ENCODE measurements at places on chromosomes 1 and 21.

- DNase-seq = peak; percentile 83
These were observed 20.0 kb upstream of the EPHA2 start for GRCh38 chr1:16175610-16176553.

DNA sequence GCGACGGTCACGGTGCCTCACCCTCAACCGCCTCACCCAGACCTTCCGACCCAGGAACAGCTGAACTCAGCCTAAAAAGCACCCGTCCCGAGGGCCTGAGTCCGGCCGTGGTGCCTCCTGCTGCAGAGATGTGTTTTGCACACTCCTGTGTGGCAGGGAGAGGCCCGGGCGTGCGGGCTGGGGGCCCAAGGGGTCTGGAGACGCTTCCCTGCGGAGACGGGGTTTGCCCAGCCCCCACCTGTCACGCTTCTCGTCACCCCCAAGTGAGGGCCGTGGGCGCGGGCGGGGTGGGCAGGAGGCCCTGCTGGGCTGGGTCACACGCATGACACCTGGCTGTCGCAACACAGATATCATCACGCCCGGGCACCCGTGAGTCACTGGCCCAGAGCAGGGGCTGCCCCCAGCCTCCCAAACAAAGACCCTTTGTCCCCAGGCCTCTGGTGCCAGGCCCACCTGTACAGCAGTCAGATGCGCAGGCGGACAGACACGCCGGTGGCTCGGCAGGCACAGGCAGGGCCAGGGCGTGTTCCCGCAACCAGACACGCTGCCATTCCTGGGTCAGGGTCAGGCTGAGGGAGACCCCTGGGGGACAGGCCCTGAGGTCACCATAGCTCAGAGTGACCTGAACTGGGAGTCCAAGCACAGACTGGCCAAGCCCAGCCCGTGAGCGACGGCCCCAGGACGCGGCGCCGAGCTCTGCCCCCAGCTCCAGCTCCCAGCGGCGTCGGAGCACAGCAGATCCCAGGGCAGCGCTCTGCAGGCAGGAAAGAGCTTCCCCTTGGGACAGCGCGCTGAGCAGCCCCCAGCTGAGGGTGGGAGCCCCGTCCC is 6.1 kb downstream of the B3GALT6 start:
- no peak for DNase-seq

DNA sequence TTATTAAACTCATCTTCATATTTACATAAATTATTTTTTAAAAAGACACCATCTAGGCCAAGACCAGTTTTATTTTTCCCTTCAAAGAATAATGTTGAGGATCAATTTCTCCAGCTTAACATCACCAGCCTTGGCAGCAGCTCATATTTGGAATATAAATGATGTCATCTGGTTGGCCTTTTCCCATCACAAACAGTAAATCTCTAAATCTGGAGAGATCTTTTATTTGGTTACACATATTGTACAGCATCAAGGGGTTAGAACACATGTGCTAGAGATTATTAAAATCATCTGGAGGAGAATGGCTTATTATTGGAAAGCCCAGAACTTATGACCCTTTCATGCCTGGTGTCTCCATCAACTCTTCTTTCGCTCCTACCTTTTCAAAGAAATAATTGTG is 508.8 kb downstream of the PLPP3 start:
- no peak for DNase-seq

DNA sequence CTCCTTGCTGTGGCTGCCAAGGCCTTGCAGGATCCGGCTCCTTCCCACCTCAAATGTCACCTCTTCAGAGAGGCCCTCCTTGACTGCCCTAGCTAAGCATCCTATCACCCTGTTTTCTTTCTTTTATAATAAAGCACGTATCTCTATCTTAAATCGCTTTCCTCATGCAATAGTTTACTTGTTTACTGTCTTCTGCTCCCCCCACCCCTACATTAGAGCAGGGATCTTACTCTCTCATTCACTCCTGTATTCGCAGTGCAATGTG is 36.4 kb downstream of the MYOM3 start:
- no peak for DNase-seq

- no peak for DNase-seq
These were observed 65.3 kb upstream of the MAGI3 start for GRCh38 chr1:113325022-113325421.

GRCh38 chr1:30664103-30664755 is 59.2 kb downstream of the MATN1 start:
- DNase-seq = no peak

- no peak for DNase-seq
These were observed 123.1 kb upstream of the RUNX1 start for GRCh38 chr21:35172231-35172630.

DNA sequence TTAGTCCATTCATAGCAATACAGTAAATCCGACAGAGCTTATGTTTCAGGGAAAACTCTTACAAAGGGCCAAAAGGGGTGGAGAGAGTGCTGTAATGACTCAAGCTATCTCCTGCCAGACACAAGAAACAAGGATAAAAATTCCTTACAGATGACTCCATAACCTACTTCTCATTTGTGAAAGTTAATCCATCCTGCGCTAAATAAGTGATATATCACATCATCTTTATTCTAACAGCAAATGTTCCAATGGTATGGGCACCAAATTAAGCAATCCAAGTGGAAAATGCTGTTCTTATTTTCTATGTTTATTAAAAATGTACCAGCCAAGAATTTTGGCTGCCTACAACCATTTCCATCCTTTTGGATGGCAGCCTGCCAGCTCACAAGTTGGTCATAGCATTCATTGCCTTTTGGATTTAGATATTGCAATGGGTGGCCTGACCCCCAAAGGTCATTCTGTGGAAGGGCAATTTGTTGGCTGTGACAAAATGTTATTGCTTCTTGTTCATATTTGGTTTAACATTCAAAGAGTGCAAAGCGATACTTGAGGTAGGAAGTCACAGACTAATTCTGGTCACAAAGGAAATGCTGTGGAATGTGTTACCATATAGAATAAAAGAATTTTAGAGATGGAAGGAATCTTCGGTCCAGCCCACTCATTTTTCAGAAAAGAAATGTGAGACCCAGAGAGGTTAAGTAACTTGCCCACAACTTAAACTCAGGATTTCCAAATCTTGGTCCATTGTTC is 2.8 kb upstream of the ENAH start:
- DNase-seq = peak; percentile 94

- DNase-seq = no peak
These were observed 71.6 kb downstream of the DNTTIP2 start for GRCh38 chr1:93807311-93807930.

DNA sequence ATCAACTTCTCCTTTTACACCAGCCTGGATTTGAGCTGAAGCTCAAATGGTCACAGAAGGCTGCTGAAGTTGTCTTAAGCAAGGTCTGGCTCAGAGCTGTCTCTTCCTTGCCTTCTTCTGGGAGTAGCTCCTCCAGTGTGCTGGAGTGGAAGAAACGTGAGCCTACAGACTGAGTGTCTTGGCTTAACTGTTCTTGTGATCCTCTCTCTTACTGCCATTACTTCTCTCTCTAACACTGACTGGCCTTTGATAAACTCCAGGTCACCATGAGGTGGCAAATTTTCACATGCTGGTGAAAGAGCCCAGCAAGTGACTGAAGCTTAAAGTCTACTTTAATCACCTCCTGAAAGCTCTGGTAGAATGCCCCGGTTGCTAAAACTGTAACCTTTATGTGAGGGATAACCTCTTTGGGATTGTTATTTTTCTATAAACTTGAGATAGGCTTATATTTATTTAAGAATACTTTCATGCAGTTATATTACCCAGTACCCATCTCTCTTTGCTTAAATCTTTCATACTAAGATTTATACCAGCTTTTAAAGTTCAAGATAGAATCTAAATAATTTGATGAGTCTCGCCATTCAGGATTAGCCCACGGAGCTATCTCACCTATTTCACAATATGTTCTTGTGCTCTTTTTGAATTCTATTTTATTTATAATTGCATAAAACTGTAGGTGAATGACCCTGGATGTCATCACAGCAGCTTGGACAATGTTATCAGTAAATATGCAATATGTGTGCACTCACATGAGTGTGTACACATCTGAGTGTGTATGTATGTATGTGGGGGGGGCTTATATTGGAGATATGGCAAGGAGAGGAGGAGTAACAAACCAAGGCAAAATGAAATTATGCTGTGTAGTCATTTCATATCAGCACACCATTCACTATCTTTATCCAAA is 924.0 kb downstream of the LTN1 start:
- DNase-seq = no peak

DNA sequence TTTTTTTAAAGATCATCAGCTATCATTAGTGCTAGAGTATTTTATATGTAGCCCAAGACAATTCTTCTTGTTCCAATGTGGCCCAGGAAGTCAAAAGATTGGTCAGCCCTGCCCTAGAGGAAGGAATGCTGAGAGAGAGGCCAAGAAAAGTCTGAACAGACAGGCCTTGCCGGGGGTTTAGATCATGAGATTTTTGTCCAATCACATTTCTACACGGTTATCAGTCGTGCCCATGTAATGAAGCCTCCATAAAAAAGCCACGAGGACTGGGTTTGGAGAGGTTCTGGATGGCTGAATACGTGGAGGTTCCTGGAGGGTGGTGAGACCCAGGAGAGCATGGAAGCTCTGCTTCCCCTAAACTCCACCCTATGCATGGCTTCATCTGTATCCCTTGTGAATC is 24.3 kb upstream of the ENO1 start:
- DNase-seq = no peak

GRCh38 chr1:56429288-56429687 is 150.1 kb downstream of the PLPP3 start:
- no peak for DNase-seq

DNA sequence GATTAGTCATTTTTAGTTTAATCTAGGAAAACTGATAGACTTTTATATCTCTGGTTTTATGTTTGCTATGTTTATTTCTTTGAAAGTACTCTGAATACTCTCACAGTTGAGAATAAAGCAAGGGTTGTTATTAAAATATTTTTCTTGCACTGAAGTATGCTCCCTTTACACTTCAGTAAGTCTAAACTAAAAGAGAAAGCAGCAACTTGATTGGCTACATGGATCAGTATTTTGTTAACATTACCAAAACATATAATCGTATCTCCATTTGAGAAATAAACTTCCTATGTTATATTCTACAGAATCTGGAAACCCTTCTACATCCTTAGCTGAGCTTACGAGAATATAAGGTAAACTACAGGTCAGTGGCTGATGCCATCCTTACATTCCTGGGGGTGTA is 149.5 kb upstream of the HP1BP3 start:
- DNase-seq = no peak

DNA sequence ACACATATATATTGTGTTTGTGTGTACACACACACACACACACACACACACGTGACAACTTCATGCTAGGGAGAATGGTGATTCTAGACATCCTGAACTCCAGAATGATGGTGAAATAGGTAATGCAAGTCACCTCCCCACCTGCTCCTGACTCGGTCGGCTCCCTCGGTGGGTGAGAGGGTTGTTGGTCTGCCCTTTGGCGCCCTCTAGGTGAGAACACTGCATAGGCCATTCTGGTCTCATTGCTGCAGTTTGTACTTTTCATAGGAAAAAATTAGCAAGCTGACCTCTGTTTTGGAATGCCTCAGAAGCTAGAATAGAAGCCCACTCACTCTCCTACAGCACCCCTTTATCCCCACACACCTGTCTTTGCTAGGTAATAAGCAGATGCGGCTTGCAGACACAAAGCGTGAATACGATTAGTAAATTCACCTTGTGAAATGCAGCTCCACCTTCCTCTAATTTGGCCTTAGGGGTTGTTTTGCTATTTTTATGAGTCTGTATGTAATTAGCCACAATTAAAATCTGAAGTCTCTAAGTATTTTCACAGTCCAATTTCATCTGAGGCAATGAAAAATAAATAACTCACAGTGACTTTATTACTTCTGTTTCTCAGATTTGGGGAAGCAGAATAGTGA is 130.0 kb upstream of the KCNJ15 start:
- DNase-seq = peak; percentile 39

DNA sequence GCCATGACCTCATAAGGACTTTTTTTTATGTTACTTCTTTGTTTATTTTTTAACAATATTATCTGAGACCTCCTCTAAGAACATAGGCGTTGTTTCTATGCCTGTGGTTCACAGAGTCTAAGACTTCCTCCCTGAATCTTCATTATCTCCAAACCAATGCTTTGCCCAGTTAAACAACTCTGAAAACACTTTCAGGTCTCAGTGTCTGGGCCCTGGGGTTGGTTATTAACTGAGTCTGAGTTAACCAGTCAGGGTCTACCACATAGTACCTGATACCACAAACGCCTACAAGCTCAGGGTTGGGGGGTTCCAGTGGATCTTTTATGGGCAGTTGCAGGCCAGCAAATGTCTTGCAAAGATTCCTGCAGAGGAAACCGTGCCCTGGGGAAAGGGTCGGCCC is 138.2 kb downstream of the AJAP1 start:
- DNase-seq = no peak

DNA sequence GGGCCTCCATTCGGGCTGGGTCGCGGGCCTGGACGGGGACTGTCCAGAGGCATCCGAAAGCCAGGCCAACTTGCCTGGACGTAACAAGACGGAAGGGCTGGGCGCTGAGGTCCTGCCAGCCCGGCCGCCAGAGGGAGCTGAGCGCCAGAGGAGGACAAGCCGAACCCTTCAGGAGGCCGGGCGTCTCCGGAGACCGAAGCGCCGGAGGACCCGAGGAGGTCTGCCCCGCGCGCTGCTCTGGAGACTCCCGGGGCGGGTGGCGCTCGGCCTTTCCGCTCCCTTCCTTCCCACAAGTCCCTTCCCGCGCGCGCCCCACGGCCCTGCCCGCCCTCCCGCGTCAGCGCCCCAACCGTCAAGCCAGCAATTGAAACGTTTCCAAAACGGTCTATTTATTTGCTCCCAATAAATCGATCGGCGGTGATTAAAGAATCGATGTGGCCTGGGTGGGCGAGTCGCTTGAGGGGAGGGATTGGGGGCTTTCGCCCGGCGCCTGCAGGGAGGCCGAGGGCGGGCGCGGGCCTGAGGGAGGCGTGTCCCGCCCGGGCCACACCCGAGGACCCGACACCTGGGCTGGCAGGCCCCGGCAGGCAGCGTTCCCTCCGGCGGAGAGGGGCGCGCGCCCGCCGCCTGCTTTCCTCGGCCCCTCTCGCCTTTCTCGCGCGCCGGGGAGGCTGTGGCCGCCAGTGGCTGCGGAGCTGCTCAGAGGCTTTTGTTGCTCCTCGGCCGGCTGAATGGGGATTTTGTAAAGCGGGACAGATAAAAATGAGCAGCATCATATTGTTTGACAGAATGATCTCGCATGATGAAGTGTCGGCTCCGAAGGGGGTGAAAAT is 5.2 kb upstream of the FOXD3 start:
- peak; percentile 17 for DNase-seq

GRCh38 chr1:39332291-39332690 is 127.8 kb downstream of the MACF1 start:
- peak; percentile 40 for DNase-seq

GRCh38 chr1:59302871-59303270 is 6.0 kb downstream of the FGGY start:
- DNase-seq = no peak

DNA sequence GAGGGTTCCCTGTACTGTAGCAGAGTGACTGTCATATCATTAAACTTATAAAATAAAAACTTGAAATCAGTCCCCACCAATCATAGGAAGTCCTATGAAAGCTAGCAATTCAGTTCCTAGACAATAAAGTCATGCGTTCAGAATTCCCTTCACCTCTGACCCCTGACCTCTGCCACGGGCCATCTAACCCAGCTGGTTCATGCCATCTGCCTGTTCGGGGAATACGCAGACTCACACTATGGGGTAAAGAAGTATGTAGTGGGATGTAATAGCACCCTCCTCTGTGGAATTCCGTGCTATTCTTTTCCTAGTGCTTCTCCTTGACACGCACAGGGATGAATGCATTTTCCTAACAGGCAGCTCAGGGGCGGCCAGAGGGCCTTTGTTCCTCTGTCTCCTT is 2.1 kb downstream of the GSTM4 start:
- DNase-seq = no peak

- DNase-seq = no peak
These were observed 196.5 kb upstream of the POU3F1 start for GRCh38 chr1:38243106-38243505.
